ENCODE measurements at places on chromosomes 6 and 20.

DNA sequence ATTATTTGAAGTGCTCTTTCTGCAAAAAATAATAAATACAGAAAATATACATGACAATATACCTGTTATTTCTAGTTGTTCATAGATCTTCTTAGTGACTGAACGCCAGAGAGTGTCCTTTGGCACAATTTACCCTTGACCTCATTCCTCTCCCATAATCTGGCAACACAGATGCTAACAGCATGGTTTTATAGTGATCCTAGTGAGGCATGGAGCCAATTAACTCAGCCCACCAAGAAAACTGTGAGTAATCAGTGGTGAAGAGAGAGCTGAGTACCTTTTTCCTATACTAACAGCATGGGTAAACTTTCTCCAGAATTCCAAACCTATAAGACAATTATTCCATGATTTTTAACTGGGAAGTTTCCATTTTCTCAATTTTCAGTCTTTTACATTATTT lies 61.0 kb downstream of the VGLL2 start:
- DNase-seq = no peak

DNA sequence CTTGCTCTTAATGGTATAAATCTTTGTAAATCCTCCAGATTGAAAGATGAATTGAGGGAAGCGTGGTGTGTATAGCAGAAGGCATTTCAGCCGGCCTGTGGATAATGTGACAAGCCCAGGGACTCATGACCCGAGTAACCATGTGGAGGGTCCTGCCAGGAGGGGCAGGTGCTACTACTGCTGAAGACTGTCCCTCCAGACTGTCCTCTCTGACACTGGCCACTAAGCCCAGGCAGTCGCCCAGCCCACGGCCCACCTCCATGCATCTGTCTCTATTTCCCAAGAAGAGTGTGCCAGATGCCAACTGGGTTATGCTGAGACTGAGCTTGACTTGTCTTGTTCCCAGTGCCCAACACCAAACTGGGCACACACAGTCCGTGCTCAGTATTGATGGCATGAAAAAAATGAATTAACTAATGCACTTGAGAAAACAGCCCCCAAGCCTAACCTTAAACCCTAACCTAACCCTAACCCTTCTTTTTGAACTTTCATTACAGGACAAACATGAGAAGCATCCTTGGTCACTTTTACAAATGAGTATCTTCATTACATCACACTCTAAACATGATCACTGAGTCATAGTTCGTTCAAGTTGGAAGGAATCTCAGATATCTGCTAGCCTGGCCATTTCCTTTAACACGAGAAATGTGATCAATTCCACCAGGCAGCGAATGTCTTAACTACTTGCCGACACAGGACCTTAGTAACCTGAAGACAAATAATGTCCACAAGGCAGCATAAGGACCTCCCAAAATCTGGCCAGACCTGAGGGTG lies 182.2 kb upstream of the RREB1 start:
- DNase-seq = peak; percentile 6

- peak; percentile 76 for DNase-seq
These were observed 21.4 kb upstream of the AKIRIN2 start for GRCh38 chr6:87723170-87724078.

DNA sequence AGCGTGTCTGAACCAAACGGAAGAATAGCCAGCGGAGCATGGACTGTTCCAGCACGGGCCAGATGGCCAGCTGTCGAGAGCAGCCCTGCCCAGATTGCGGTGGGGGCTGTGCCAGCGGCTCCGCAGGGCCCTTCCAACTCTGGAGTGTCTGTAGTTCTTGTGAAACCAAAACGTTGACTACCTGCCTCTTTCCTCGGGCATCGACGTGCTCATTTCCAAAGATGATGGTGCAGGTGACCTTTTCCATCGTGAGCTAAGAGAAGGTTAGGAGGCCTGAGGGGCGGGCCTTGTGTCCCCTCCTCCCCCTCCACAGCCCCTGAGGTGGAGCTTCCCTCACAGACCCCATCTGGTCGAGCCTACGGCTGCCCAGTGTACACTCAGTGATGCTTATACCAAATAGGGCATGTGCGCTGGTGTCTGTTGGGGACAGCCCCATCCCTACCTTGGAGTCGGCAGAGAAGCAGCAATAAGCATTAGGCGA lies 12.9 kb upstream of the C20orf144 start:
- no peak for DNase-seq

DNA sequence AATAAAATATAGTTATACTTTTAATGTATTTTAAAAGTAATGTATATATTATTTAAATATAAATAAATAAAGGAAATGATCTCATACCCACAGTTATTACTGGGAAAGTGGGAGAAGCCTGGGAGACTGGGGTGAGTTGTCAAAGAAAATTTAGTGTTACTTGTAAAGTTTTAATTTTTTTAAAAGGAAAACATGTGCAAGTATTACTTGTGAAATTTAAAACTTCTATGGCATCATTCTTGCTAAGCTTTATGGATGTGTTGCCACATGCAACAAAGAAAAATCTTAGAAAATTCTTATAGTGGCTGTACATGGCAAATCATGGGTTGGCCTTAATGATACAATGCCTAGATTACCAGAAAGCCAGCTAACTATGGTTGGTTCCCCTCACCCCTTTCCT lies 194.0 kb upstream of the KCNK16 start:
- DNase-seq = no peak

- DNase-seq = no peak
These were observed 126.4 kb upstream of the CDH4 start for GRCh38 chr20:61125546-61126180.

DNA sequence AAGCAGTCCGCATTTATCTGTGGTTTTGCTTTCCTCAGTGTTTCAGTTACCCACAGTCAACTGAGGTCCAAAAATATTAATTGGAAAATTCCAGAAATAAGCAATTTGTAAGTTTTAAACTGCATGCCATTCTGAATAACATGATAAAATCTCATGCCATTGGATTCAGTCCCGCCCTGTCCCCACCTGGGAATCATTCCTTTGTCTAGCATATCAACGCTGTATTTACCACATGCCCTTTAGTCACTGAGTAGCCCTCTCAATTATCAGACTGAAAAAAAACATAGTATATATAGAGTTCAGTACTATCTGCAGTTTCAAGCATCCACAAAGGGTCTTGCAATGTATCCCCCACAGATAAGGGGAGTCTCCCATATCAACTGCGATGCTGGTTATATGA lies 17.1 kb downstream of the RANBP9 start:
- DNase-seq = no peak

DNA sequence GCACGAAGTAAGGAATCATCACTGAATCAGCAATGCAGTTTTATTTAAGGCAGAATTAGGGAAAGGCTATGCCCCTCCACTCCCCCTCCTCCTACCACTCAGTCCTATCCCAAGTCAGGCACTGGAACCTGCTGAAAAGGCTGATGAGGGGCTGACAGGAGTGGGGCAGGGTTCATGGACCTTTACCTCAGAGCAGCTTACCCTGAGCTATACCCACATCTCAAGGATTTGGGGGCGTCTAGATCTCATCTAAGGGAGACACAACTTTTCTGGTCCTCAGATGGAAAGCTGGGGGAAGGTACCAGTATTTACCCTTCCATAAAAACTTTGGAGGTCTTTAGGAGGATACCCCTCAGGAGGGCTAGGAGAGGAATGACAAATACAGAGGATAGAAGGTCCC lies 27.2 kb downstream of the GSS start:
- no peak for DNase-seq

DNA sequence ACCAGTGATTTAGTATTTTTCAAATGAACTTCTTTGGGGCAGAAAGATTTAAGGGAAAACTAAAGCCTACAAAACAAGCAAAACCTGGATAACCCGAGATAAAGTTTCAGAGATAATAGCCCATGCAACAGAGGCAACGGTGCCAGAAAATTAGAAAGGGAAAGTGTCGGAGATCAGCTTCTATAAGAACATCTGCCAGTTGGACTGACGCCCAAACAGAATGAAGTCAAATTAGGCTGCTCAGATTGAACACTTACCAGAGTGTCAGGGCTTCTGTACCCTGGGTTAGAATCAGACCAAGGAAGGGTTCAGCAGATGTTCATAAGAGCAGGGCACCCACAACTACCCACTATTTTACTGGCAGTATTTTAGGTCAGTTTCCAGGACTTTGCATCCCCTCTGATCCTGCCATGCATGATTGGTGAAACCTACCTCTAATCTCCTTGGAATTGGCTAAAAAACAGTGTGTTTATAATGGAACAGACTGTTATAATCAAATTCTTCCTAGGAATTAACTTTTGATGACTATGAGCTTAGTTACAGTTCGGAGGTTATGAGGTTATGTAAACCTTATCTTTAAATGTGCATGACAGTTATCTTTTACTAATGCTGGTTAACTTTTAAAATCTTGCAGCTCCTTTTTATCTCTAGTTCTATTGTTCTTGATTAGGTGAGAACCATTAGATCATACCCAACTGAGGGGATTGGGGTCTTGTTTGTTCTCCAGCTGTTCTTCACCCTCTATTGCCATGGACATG lies 13.1 kb downstream of the BMP2 start:
- DNase-seq = no peak

DNA sequence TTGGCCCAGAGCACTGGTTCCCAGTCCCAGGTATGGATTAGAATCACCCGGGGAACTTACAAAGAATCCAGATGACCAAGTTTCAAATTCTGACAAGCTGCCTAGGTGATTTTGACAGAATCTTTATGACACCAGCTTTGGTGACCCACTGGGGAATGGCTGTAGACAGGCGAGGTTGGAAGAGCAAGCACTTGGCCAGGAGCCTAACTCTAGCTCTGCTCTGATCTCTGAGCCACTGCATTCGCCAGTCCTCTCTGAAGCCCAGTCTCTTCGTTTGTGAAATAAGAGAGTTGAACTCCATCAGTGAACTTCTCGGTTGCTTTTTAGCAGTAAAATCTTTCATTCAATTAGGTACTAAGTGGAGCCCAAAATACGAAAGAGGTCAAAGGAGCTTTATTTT lies 161.2 kb downstream of the VEGFA start:
- DNase-seq = no peak

- no peak for DNase-seq
These were observed 584.9 kb upstream of the EYS start for GRCh38 chr6:66291905-66292304.

DNA sequence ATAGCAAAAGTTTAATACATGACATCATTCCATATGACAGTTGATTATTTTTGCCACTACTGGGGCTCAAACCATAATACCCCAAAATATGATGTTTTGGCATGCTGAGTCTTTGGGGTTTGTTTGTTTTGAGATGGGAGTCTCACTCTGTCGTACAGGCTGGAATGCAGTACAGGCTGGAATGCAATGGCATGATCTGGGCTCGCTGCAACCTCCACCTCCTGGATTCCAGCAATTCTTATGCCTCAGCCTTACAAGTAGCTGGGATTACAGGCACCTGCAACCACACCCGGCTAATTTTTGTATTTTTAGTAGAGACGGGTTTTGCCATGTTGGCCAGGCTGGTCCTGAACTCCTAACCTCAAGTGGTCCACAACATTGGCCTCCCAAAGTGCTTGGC lies 1.3 kb upstream of the MRS2 start:
- no peak for DNase-seq

- DNase-seq = no peak
These were observed 186.9 kb downstream of the TBC1D7 start for GRCh38 chr6:13141387-13141786.

GRCh38 chr6:3297909-3298308 lies 39.2 kb downstream of the PSMG4 start:
- DNase-seq = no peak

DNA sequence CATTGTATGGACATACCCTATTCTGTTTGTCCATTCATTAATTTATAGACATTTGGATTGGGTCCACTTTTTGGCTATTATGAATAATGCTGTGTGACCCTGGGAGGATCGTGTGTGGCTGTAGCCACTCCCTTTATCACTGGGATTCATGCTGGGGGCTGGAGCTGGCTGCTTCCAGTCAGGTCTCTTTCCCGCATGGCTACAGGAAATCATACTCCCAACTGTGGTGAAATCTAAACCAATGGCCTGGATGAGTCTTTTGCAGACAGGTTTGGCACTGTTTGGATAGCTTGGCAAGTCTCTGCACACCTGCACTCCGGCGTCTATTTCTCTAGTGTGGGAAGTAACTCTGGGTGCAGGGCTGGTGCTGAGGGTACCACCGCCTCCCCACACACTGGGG lies 80.4 kb downstream of the RIN2 start:
- DNase-seq = no peak

- no peak for DNase-seq
These were observed 160.5 kb downstream of the BACH2 start for GRCh38 chr6:90136176-90136575.

GRCh38 chr6:37920667-37921066 lies 101.1 kb downstream of the ZFAND3 start:
- DNase-seq = no peak

DNA sequence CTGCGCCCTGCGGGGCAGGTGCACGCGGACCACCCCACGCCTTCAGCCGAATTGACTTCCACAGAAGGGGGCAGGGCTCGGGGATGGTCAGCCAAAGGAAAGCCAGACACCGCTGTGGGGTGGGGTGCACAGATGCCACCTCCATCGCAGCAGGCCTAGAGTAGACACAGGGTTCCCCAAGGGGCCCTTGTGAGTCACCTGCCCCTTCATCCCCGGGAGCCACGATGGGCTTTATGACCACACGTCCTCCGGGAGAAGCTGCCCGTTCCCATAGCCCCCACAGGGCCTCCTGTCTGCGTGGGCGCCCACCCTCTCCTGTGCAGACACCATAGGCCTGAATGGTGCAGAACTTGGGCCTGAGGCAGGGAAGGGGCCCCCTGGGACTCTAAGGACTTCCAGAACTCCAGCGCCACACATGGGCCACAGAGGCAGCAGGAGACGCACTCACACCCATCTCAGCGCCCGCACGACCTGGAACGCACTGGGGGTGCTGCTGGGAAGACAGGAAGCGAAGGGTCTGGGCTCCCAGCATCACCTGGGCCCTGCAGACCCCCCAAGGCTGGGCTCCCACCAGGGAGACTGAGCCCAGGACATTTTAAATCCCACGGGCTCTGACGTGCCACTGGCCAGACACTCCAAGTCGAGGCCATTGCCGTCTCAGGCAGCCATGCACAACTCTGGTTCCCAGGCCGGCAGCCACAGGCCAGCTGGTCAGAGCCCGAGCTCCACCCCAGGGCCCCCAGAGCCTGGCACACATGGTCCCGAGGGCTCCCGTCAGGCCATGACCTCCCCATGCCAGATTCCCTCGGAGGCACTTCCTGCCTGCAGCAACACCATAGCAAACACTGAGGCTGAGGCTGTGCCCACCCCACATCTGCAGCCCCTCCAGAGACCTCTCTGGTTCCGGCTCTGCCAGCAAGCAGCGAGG lies 134.2 kb downstream of the DLL1 start:
- no peak for DNase-seq

- DNase-seq = no peak
These were observed 108.2 kb downstream of the PLG start for GRCh38 chr6:160810238-160810637.

DNA sequence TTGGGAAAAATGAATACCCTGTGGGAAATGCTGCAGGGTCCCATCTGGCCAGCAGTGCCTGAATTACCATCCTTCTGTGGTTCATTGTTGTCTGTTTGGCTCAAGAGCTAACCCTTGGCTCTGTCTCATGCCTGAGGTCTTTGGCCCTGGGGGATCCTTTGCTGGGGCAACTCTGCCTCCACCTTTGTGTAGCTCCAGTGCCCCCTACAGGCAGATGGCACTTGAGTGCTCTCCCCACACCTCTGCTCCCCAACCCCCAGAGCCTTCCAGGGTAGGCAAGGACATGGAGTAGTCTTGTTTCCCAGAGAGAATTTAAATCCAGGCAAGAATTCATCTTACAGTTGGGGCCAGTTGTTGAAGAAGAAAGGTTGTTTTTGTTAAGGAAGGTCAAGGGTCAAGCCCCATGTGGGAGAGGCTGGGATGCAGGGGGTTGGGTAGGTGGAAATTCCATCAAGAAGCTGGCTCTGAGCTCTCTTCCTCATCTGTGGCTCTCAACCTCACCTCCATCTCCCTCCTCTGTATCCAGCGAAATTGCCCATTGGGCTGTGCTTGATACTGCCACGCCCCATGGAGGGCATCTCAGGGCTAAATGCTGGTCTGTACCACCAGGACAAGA lies 44.2 kb downstream of the ZNF831 start:
- no peak for DNase-seq

All from non-pigmented ciliary epithelial cell (primary cell).